SK-N-SH (cell line): ENCODE measurements at places on chromosomes 3 and 15.

- peak; percentile 71 for DNase-seq
Observed at GRCh38 chr15:73755481-73755880, 2.3 kb upstream of the INSYN1 start.

GRCh38 chr3:154304936-154305335 lies 19.4 kb downstream of the DHX36 start:
- DNase-seq: no peak

- no peak for DNase-seq
Observed at GRCh38 chr15:20652914-20653313, 111.3 kb upstream of the GOLGA6L6 start.

GRCh38 chr15:70521576-70522322 lies 241.6 kb downstream of the UACA start:
- no peak for DNase-seq

GRCh38 chr15:68542771-68543164 lies 36.0 kb upstream of the CORO2B start:
- no peak for DNase-seq

DNA sequence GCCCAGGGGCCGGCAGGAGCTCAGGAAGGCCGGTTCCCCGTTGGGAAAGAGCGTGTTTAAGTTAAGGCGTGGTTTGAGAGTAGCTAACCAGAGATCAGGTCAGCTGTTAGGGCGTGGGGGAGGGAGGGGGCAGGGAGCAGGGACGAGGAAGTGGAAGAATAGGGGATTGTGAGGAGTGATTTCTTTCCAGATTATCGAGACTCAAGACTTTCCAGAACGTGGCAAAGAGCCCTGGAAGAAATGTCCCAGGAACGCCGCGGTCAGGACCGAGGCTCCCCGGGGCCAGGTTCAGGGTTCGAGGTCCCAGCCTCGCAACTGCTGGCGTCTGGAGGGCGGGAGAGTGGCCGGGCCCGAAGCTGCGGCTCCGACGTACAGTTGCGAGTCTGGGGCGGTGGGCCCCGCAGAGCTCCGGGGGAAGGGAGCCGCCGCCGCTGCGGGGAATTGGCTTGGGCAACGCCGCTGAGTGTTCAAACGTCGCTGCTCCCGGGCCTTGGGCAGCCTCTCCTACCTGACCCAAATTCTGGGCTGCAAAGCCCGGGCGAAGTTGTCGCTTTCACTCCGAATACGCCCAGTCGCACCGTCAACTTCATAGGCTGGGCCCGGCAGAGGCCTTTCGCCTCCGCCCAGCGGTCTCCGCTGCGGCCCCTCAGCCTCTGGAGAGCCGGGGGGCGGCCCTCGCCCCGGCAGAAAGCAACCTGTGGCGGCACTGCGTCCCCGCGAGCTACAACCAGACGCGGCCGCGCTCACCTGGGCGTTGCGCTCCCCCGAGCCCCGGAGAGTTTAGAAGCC lies 9.5 kb downstream of the ISL2 start:
- no peak for DNase-seq

DNA sequence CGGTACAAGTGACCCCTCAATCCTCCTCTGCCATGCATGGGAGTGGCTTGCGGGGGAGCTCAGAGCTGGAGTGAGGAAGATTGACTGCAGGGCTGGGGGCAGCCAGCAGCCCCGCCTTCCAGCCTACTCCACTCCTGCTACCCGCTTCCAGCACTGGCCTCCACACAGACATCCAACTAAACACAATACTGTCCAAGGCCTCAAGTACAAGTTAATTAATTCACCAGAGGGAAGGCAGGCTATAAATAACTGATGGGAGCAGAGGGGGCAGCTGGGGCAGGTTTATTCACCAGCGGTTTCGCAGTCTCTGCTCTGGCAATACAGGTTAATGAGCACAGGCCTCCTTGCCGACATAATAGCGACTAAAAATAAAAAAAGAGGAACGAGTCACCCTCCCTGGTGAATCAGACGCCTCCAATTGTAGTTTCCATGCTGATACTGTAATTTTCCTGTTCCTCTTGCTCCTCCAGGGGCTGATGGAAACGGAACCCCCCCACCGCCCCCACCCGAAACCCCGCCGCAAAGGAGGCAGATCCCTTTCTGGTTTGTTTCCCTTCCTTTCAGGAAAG lies 166.4 kb upstream of the TLE3 start:
- DNase-seq: peak; percentile 78

DNA sequence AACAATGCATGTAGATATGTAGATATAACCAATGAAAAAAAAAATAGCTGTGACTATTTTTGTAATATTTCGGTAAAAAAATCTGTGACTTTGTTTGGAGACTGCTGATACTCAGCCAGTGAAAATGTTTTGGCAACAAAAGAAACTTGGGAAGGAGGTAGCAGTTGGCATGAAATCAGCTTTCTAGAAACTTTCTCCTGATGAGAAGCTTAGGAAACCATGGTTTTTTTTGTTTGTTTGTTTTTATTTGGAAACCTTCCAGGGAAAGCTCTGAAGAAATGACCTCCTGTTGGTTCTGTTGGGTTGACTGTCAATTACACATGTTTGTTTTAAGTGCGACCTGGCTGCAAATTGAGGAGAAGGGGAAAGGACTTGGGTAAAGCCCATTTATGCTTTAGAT lies 445.9 kb downstream of the UNC13C start:
- no peak for DNase-seq

DNA sequence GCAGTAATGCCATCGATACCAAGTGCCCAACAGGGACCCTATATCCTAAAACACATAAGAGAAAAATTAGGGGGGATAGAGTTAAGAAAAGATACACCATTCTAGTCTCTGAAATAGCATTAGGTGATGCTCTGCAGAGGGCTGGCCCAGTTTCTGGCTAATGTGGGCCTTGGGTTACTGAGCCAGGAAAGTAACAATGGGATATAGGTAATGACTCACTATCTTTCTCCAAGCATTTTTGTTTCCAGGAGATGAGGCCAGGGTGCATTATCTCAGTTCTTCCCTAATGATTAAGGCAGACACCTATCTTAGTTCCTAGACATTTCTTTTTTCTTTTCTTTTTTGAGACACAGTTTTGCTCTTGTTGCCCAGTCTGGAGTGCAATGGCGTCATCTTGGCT lies 50.0 kb downstream of the PRKAR2A start:
- no peak for DNase-seq

DNA sequence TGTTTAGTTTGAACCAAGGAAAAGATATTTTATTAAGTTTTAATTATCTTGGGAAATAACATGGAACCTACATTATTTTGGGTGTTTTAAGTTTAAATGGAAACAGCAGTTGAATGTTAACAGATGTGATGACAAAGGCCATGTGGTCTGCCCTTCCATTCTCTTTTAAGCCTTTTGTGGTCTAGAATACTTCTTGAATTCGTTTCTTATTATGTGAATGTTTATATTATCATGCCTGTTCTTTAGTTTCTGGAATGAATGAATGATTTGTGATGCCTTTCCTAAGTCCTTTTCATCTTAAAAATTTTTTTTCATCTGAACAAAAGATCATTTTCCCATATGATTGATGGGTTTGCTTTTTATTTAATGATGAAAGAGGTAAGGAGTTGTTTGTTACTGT lies 44.6 kb downstream of the SNRK start:
- no peak for DNase-seq

DNA sequence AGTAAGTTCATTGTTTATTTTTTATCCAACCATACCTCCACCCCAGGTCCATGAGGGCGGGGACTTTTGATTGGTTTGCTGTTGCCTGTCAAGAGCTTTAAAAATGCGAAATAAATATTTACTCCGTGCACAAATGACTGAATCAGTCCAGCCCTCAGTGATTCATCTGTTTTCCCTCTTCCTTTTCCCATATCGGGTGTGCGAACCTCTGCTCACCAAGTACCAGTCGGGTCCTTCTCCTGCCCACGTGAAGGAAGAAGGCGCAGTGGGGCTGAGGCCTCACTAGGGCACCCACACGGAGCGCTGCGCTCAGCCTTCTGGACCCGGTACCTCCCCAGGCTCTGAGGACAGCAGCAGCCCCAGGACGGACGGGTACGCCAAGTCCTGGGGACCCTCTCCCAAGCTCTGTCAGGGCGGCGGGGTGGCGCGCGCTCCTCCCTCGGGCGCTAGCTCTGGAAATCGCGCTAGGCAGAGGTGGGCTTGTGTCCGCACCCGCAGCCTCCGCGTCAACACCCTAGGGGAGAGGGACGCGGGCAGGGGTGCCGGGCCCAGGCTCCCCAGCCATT lies 70.5 kb upstream of the EPHB3 start:
- DNase-seq: no peak

DNA sequence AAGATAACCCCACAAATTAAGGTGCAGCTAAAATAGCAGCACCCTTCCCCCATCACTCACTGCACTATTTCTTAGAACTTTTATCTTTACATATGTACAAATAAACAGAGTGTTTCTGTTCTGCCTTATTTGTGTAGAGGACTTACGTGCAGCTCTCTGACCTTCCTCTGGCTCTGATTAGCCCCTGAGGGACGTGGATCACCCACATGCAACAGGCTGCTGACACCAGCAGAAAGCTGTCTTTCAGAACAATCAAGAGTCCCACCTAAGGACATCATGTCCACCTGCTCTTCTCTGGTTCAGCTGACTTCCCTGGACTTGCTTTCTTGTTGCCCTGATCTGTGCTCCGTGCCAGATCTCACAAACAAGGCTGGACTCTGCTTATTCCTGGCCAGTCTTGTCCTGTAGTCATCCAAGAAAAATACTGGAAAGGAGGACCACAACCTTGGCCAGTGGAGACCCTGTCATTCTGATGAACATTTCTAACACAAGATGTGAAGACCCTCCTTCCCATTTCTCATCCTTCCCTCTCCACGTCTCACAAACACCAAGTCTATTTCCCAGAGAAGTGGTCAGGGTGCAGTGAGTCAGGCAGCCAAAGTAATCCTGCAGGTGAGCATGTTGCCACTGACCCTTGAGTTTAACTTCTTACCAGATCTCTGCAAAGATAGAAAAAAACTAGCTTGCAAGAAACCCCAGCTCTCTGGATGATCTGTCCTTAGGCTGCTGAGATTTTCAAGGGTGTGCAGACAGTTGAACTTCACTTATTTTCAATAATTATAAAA lies 243.6 kb upstream of the ICE2 start:
- no peak for DNase-seq

GRCh38 chr15:78234515-78235040 lies at the start of gene ACSBG1:
Gene ACSBG1 (minus strand): TSS chr15:78234565. CDS start chr15:78234501, 64 bp downstream.
- DNase-seq: no peak

- DNase-seq: no peak
Observed at GRCh38 chr3:157443905-157444796, 7.5 kb downstream of the PTX3 start.

DNA sequence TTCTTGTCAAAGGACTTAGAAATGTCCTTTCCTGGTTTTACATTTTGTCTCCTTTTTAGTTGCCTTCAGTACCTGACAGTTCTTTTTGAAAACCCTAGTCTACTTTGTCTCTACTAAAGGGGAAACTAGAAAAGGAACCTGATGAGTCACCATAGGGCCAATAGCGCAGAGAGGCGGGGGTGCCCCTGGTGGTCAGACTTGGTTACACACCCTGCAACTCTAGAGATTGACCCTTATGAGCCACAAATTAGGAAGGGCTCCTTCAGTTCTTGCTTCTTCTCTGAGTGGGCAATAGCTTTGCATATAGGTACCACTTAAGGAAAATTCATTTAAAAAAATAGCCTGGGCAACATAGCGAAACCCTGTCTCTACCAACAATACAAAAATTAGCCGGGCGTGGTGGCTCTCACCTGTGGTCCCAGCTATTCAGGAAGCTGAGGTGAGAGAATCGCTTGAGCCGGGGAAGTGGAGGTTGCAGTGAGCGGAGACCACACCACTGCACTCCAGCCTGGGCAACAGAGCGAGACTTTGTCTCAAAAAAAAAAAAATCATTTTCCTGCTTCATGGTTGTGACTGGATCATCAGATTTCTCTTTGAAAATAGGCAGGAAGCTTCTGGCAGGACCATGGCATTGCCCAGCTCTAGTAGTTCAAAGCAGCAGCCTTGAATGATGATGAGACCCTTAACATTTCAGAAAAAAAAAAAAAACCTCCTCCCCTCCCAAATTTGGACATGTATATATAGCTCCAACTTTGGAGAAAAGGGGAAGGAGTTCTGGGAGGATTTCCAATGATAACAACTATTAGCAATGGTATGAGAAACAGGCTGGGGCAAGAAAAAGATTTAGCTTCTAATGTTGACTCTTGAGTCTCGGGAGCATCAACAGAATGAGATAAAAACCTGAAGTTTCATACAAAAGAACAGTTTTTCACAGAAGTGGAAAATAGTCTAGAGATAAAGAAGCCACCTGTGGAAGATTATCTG lies 45.2 kb upstream of the RASA2 start:
- DNase-seq: peak; percentile 69

DNA sequence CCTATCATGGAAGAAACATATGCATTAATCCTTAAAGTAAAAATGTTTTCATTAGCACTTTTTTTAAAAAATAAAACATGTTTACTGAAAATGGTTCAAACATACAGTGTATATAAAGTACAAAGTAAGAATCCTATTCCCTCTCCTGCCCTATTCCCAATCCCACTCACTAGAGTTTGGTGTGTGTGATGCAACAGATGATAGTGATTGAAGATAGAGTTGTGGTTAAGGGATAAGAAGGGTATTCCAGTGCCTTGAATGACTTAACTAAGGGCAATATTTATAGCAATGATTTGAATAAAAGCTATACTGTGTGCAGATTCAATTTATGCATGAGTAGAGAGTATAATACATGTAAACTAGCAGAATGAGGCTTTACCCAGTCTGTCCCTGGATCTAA lies 18.1 kb downstream of the ZNF280D start:
- DNase-seq: no peak

GRCh38 chr3:116140100-116140689 lies 305.1 kb downstream of the LSAMP start:
- DNase-seq: no peak

DNA sequence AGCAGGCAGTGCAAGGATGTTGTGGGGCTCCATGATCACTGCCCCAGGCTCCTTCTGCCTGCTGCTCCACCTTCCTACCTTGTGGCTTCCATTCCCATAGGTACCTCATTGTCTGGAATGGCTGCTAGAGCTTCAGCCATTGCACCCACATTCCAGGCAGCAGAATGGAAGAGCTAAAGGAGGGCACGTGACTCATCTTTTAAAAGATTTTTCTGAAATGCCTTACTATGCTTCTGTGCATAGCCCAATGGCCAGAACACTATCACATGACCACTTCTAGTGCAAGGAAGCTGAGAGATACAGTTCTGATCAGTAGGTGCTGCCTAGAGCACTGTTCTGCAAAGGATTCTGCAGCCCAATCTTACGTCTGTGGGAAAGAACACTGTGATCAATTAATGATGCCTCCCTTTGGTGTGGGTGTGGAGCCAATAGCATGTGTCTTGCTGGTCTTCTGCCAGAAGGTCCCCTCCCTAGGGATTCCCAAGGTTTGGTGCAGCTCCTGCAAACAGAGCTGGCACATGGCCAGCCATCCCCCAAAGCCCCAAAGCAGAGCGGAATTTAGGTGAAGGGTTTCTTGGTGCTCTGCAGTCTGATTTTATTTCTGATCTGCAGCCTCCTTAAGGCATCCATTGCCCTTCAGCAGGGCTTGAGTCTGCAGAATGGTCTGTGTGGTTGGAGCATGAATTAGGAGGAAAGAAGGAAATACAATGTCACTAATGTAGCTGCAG lies 34.4 kb downstream of the SPSB4 start:
- no peak for DNase-seq

GRCh38 chr15:67944010-67944641 lies 104.3 kb upstream of the RNU6-1 start:
- DNase-seq: no peak

- no peak for DNase-seq
Observed at GRCh38 chr3:189108735-189109134, 63.0 kb upstream of the TPRG1 start.

GRCh38 chr3:81581966-81582599 lies 179.4 kb downstream of the GBE1 start:
- peak; percentile 11 for DNase-seq

- DNase-seq: no peak
Observed at GRCh38 chr3:145623349-145623748, 537.6 kb downstream of the PLOD2 start.

- DNase-seq: no peak
Observed at GRCh38 chr3:156626104-156626503, 48.3 kb upstream of the TIPARP start.
